ENCODE measurements at places on chromosomes 12 and 14.

DNA sequence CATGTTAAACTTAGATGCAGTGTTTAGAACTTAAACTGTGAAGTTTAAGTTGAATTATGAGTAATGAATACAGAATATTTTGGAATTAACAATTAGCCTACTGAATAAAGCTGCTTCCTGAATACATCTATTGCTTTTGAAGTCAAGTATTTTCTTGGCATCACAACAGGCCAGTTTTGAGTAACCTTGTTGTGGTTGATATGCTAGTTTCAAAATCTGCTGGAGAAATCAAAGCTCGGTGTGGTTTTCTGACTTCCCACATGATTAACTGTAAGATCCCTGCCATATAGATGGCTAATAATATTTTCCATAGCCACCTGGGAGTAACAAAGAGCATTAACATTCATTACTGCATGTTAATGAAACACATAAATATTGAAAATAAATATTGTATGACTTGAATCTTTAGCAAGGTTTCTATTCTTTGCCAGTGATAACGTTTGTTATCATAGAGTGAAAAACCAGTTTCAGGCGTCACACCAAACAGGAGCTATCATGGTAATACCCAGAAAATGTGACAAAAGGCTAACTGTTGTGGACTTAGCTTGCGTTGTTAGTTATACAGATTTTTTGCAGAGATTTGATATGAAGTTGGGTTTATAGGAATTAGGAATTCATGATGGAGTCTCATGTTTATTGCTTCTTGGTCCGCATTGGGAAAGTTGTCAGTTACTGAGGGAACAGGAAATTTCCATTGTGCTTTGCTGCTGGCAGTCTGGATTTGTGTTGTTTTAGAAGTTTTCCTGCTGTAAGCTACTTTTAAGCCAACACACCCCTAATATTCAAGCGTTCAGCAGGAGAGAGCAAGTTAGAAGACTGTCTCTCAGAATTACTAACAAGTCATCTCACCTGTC lies 32.1 kb downstream of the PPFIBP1 start:
- no peak overlapping the region for H3K4me3 ChIP-seq
- H3K27ac ChIP-seq = no peak overlapping the region
- no peaks in the 10 kb centered on the region for H3K36me3 ChIP-seq
- no peak for DNase-seq
- H3K4me1 ChIP-seq = no peaks in the 10 kb centered on the region

DNA sequence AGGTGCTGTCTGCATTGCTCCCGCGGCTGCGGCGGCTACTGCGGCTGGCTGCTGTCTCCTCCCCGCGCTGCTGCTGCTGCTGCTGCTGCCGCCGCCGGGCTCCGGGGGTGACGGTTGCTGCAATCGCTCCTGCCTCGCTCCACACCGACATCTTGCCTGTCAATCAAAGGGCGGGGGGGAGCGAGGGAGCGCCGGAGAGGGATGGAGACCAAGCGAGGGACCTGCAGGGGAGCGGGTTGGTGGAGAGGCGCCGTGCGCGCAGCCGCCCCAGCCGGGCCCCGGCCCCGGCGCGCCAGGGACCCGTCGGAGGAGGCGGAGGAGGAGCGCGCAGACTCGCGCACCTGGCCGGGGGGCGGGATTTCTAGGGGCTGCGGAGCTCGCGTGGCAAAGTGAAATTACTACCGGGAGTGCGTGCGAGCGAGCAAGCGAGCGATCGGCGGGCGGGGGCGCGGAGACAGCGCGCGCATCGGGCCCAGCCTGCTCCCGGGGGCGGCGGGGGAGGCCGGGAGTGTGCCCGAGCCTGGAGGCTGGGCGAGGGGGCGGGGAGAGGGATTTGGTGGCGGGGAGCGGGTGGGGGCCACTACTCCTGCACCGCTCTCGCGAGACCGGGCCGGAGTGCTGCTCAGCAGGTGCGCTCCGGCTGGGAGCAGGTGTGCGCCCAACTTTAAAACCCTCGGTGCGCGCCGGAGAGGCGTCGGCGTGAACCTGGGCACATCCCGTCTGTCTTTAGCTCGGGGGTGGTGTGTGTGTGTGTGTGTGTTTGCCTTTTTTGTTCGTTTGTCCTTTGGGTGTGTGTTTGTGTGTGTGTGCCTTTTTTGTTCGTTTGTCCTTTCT lies at the start of gene KSR2:
TSS of gene KSR2 (minus strand) at position 165 of the 834 bp plus-strand sequence. CDS start 735 bp downstream, outside the sequence.
- peaks cover 4% of the 10 kb centered on the region for H3K36me3 ChIP-seq
- DNase-seq = no peak
- H3K27me3 ChIP-seq = peaks cover 92% of the 10 kb centered on the region

DNA sequence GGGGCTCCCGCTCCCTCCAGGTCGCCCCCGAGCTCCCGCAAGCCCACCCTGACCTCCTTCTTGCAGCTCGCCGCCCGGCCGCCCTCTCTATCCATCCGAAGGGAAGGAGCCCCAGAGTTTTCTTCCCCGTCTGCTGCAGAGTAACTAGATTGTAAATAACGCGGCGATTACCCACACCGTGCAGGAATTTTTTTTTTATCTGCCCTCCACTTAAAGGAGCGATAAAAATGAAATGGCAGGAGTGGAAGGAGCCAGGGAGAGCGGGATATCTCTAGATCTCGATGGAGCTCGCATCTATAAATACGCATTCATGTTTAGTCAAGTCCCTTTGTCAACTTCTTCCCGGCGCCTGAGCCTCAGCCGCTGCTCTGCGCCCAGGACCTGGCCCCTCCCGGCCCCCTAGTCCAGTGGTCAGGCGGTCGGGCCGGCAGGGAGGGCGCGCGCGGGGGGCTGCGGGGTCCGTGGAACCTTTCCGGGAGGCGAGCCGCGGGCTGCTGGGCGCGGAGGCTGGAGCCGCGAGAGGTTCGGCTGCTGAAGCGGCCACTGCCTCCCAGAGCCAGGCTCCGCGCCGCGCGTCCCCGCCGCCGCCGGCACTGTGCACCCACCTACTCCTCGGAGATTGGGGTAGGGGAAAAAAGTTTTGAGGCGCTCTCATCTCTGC lies 386.0 kb downstream of the BCAT1 start:
- peaks cover 89% of the 10 kb centered on the region for H3K27me3 ChIP-seq
- H3K4me3 ChIP-seq = peak overlapping the region; percentile 74
- H3K27ac ChIP-seq = no peak overlapping the region
- peaks cover 29% of the 10 kb centered on the region for H3K4me1 ChIP-seq

- DNase-seq = no peak
- H3K27ac ChIP-seq = peak overlapping the region; percentile 34
- H3K36me3 ChIP-seq = no peaks in the 10 kb centered on the region
- no peak overlapping the region for H3K4me3 ChIP-seq
- H3K4me1 ChIP-seq = peaks cover 32% of the 10 kb centered on the region
Observed at GRCh38 chr12:1099158-1099557, 108.1 kb downstream of the ERC1 start.

- no peak overlapping the region for H3K4me3 ChIP-seq
- no peak for DNase-seq
- H3K27me3 ChIP-seq = peaks cover 75% of the 10 kb centered on the region
Observed at GRCh38 chr12:13183620-13184019, 12.9 kb upstream of the EMP1 start.

GRCh38 chr14:77347751-77348150 lies 26.9 kb downstream of the GSTZ1 start:
- DNase-seq = no peak
- no peak overlapping the region for H3K27ac ChIP-seq
- H3K27me3 ChIP-seq = no peaks in the 10 kb centered on the region
- H3K4me3 ChIP-seq = no peak overlapping the region

GRCh38 chr12:2286461-2287131 lies 233.8 kb downstream of the CACNA1C start:
- H3K4me1 ChIP-seq = no peaks in the 10 kb centered on the region
- no peak overlapping the region for H3K27ac ChIP-seq
- DNase-seq = no peak
- no peaks in the 10 kb centered on the region for H3K36me3 ChIP-seq

DNA sequence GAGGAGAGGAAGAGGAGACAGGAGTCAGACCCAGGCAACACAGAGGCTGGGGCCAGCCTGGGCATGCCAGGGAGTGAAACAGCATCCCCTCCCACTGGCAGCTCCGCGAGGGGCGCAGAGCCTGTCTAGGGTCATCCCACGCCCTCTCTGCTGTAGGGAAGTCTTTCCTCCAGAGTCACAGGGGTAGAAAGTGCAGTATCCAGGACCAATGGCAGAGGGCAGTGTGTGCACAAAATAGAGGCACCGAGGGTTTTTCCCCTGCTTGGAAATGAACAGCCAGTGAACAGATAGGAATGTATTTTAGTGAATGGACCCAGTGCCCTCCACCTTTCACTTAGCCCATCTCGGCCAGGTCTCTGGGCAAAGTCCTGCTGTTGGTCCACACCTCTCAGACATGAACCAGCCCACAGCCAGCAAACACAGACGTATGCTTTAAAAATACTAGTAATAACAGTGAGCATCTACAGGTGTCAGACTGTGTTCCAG lies 9.4 kb upstream of the KRT74 start:
- peaks cover 15% of the 10 kb centered on the region for H3K27me3 ChIP-seq
- peaks cover 52% of the 10 kb centered on the region for H3K4me1 ChIP-seq
- H3K27ac ChIP-seq = no peak overlapping the region

- no peak overlapping the region for H3K27ac ChIP-seq
- no peaks in the 10 kb centered on the region for H3K4me1 ChIP-seq
- no peak overlapping the region for H3K4me3 ChIP-seq
- DNase-seq = no peak
Observed at GRCh38 chr12:39912211-39912980, 193.5 kb downstream of the SLC2A13 start.

GRCh38 chr14:74941676-74942097 lies 13.7 kb downstream of the PGF start:
- DNase-seq = no peak
- no peaks in the 10 kb centered on the region for H3K36me3 ChIP-seq
- H3K4me1 ChIP-seq = peaks cover 31% of the 10 kb centered on the region
- no peaks in the 10 kb centered on the region for H3K27me3 ChIP-seq

GRCh38 chr14:31268216-31268615 lies 60.6 kb upstream of the HECTD1 start:
- no peaks in the 10 kb centered on the region for H3K27me3 ChIP-seq
- peaks cover 8% of the 10 kb centered on the region for H3K4me1 ChIP-seq
- H3K27ac ChIP-seq = no peak overlapping the region
- no peak for DNase-seq
- no peak overlapping the region for H3K4me3 ChIP-seq
- H3K36me3 ChIP-seq = no peaks in the 10 kb centered on the region

GRCh38 chr12:92529944-92530343 lies 172.8 kb upstream of the PLEKHG7 start:
- H3K27me3 ChIP-seq = no peaks in the 10 kb centered on the region
- peaks cover 4% of the 10 kb centered on the region for H3K4me1 ChIP-seq
- no peak overlapping the region for H3K4me3 ChIP-seq
- DNase-seq = no peak

- no peak for DNase-seq
- H3K36me3 ChIP-seq = no peaks in the 10 kb centered on the region
- no peaks in the 10 kb centered on the region for H3K27me3 ChIP-seq
- H3K4me1 ChIP-seq = peaks cover 28% of the 10 kb centered on the region
- H3K27ac ChIP-seq = peak overlapping the region; percentile 6
Observed at GRCh38 chr14:97336179-97336578, 539.0 kb downstream of the VRK1 start.

- peaks cover 5% of the 10 kb centered on the region for H3K36me3 ChIP-seq
- no peak overlapping the region for H3K27ac ChIP-seq
- peaks cover 49% of the 10 kb centered on the region for H3K27me3 ChIP-seq
- peaks cover 10% of the 10 kb centered on the region for H3K4me1 ChIP-seq
- DNase-seq = peak; percentile 64
Observed at GRCh38 chr14:105527826-105528585, 1.6 kb downstream of the TMEM121 start.

DNA sequence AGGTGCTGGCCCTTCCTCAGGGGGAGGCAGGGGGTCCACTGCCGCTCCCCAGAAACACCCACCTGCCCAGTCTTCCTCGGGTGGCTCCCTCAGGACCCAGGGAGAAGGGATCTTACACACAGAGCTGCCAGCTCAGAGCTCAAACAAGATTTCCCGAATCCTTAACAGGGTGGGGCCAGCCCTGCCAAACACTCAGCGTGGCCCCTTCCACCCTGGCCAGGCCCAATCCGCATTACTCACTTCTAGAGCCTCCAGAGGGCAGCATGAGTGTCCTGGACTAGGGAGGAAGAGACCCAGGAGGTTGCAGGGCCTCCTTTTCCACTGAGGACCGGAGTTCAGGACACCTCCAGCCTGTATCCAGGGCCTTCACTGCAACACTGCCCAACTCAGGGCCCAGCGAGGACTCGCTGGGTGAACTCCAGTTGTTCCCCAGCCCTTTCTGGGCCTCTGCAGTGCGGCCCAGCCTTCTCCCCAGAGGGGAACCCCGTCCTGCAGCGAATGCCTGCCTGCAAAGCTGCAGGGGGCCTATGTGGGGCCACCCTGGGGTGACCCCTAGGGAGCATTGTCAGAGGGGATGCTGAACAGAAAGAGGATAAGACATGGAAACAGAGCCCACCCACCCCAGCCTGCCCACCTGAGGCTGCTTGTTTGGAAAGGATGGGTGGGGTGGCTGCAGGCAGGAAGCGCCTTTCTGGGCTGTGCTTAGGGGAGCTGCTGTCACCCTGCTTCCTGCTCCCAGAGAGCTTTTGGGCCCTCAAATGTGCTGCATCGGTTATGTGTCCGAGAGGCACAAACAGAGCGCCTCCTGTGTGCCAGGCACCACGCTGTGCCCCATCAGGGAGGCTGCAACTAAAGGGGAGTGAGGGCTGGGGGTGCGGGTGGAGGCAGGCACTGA lies 43.8 kb downstream of the CCNK start:
- DNase-seq = no peak
- H3K27me3 ChIP-seq = no peaks in the 10 kb centered on the region
- no peak overlapping the region for H3K4me3 ChIP-seq
- peaks cover 3% of the 10 kb centered on the region for H3K36me3 ChIP-seq
- H3K27ac ChIP-seq = no peak overlapping the region
- H3K4me1 ChIP-seq = peaks cover 10% of the 10 kb centered on the region

Measured in central memory CD8-positive, alpha-beta T cell (primary cell).